ENCODE measurements at places on chromosomes 2 and 18.

GRCh38 chr2:104158191-104158590 is 695.7 kb upstream of the POU3F3 start:
- no peak for DNase-seq

- no peak for DNase-seq
These were observed 87.0 kb downstream of the SPHKAP start for GRCh38 chr2:228094377-228094921.

GRCh38 chr2:228268756-228269155 is 87.3 kb upstream of the SPHKAP start:
- DNase-seq, result no peak

DNA sequence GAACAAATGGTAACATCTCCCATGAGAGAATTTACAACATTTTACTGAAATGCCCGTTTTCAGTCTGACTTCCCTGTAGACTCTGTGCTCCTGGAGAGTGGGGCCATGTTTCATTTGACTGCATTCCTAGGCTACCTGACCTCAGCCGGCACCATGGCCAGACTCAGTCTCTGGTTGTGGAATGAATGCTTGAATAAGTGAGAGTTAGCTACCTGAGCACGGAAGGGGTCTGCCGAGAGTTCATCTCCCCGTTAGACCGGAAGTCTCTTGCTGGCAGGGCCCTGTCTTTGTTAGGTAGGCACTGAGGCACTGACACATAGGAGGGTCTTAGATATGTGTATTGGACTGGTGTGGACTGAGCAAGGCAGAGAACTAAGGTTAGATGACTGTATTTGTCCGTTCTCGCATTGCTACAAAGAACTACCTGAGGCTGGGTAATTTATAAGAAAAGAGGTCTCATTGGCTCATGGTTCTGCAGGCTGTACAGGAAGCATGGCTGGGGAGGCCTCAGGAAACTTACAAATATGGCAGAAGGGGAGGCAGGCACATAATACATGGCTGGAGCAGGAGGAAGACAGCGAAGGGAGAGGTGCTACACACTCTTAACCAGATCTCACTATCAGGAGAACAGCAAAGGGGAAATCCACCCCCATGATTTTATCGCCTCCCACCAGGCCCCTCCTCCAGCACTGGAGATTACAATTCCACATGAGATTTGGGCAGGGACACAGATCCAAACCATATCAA is 271.2 kb downstream of the GLI2 start:
- DNase-seq, result no peak

- DNase-seq, result no peak
These were observed 4.7 kb upstream of the ITSN2 start for GRCh38 chr2:24365051-24365450.

DNA sequence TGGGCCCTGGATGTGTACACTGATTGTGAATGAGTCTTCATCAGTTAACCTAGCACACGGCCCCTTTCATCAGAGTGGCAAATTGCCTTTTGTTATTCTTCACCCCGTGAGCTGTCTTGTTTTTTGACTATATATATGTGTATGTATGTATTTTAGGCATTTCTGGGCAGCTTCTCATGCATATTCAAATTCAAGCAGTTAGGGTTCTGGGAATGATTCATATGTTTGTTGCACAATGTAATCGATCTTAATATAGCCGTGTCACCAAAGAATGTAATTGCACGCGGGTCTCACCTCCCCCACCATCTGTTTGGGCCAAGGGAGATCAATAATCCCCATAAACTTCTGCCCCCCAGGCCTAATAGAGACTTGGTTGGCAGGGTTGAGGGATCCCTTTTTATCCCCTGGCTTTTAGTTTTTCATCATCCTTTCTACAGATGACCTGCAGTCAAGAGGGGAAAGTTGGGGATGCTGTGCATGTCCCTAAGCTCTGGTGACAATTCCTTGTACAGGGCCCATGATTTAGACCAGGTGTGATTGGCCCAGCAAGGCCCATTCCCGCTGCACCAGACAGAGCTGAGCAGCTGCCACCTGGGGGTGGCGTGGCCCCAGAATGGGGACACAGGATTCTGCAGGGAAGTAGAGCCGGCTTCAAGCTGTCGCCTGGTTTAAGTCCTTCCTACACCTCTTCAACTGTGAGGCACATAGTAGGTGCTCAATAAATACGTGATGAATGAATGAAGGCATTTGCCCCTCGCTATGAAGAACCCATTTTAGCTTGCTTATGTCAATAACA is 19.2 kb downstream of the KCNF1 start:
- DNase-seq, result no peak

DNA sequence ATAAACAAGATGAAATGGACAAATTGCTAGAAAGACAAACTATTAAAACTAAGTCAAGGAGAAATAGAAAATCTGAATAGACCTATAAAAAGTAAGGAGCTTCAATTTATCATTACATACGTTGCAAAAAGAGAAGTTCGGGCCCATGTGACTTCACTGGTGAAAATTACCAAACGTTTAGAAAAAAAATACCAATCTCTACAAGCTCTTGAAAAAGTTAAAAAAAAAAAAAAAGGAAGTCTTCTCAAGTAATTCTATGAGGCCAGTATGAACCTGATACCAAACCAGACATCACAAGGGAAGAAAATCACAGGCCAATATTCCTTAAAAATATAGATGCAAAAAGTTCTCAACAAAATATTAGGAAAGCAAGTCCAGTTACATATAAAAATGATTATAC is 20.2 kb upstream of the ACVR2A start:
- no peak for DNase-seq

GRCh38 chr2:75607988-75608683 is 38.4 kb upstream of the MRPL19 start:
- DNase-seq, result no peak

- DNase-seq, result no peak
These were observed 16.6 kb downstream of the SLC35F5 start for GRCh38 chr2:113739849-113740248.

GRCh38 chr2:46488389-46488788 is 9.0 kb downstream of the TMEM247 start:
- DNase-seq, result no peak

- no peak for DNase-seq
These were observed 16.9 kb downstream of the DAW1 start for GRCh38 chr2:227888289-227888688.

GRCh38 chr2:45585267-45585861 is 25.7 kb downstream of the SRBD1 start:
- DNase-seq, result no peak

DNA sequence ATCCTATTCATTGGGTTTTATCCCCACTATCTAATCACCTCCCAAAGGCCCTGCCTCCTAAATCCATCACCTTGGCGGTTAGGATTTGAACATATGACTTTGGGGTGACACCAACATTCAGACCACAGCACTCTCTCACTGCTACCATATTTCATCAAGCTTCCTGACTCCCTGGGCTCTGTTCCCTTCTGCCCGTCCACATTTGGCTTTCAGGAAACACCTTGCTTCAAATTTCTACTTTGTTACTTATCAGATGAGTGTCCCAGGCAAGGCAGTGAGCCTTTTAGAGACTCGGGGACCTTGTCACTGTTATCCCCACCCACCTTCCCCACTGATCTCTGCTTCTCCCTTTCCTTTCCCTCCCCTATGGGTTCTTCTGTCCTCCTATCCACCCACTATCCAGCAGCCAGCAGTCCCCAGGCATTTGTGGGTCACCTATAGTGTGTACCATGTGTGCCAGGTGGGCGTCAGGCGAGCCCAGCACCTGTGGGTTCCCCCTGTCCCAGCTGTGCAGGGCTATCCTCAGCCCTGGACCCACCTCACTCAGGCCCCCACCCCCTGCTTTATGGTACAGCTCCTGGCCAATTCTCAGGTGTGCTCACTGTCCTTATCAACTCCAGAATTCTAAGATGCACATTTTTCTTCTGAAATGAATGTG is 230.9 kb downstream of the LOXHD1 start:
- DNase-seq, result no peak

- no peak for DNase-seq
These were observed 3.0 kb upstream of the SIX3 start for GRCh38 chr2:44938287-44939105.

GRCh38 chr2:3494984-3495666 is 24.2 kb downstream of the ADI1 start:
- no peak for DNase-seq

- no peak for DNase-seq
These were observed 27.4 kb downstream of the EVX2 start for GRCh38 chr2:176056406-176056805.

GRCh38 chr2:26870585-26871095 is 22.7 kb downstream of the DPYSL5 start:
- DNase-seq, result no peak

GRCh38 chr2:85246348-85246747 is 81.4 kb downstream of the TGOLN2 start:
- DNase-seq, result no peak

- no peak for DNase-seq
These were observed 1488.0 kb upstream of the CELF4 start for GRCh38 chr18:39053571-39053970.

DNA sequence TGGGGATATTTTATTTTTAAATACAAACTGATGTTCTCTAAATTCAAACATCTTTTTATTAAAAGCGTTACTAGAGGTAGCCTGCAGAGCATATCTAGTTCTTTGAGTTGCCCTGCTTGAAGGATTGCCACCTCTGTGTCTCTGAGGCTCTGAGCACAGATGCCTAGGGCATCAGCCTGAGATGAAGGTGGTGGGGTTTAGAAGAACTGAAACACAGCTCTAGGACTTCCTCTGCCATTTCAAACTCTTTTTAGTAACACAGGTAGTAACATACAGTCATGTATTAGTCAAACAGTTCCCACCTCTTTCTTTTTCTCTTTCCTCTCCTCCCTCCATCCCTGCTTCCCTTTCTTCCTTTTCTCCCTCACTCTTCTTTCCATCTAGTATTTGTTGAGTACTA is 57.6 kb downstream of the TTC21B start:
- DNase-seq, result no peak

DNA sequence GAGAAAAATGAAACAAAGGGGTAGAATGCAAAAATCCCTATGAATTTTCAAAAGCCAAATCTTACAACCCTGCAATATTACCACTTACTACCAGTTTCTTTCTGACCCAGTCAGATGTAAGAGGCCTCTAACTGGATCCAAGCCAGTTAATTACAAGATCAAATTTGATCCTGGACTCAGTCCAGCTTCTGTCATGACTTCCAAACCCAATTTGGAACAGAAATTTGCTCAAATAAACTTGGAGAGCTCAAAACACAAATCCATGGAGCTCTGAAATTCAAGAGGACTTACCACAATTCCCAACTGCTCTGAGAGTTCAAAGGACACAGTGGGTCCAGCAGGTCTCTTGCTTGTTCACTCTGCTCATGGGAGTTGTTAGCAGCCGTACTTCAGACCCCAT is 1271.7 kb upstream of the SLC39A10 start:
- no peak for DNase-seq

GRCh38 chr18:36813824-36814223 is 15.0 kb downstream of the TPGS2 start:
- DNase-seq, result no peak

DNA sequence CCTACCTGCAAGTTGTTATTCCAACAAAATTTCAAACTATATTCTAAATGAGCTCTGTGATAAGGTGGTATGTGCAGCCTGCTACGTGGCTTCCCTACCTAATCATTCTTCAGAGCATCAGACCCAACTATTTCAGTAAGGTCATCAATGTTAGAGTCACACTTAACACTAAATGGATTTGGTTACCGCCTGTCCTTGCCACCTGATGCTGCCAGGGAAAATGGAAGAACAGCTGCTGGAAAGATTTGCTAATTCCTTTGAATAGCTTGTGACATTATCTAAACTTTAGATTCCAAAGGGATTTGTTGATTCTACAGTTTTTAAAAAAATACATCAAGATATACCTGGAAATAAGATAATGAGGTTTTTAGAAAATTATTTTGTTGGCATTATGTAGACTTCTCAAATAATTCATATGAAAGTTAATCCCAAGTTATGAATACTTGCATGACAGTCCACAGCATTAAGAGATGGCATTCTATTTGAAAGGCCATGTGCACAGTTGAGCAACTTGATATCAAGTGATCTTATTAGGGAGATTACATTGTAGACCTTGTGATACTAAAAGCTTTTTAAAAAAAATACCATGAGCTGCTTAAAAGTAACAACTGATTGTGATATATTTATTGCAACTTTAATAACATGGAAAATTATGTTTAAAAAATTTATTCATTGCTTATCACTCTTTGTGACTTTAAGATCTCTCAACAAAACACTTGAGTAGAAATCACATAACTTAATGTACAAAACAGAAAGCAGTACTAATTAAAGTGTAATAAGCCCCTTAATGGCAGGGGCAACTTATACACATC is 98.3 kb upstream of the UGP2 start:
- DNase-seq, result no peak

- no peak for DNase-seq
These were observed 11.1 kb downstream of the CAVIN2 start for GRCh38 chr2:191835539-191836350.

GRCh38 chr2:28505361-28505760 is 9.5 kb downstream of the PLB1 start:
- no peak for DNase-seq

- no peak for DNase-seq
These were observed 85.2 kb downstream of the HS1BP3 start for GRCh38 chr2:20565623-20566236.

- no peak for DNase-seq
These were observed 84.7 kb upstream of the PELI1 start for GRCh38 chr2:64228918-64229317.

DNA sequence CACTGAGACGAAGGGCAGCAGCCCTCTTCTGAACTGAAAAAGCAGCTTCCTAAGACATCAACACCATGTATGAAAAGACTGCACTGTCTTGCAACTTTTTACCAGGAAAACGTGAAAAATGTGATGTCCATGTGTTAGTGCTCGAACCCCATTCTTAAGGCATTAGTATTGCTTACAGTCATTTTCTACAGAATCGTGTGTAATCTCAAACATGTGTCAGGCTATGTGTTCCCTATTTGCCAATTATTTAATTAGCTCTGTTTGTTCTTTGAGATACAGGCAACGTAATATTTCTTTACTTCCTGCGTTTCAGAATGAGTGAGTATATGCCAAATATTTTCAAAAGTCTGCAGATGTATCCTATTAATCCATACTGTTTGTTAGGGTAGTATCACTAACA is 307.7 kb upstream of the CCDC68 start:
- DNase-seq, result no peak

DNA sequence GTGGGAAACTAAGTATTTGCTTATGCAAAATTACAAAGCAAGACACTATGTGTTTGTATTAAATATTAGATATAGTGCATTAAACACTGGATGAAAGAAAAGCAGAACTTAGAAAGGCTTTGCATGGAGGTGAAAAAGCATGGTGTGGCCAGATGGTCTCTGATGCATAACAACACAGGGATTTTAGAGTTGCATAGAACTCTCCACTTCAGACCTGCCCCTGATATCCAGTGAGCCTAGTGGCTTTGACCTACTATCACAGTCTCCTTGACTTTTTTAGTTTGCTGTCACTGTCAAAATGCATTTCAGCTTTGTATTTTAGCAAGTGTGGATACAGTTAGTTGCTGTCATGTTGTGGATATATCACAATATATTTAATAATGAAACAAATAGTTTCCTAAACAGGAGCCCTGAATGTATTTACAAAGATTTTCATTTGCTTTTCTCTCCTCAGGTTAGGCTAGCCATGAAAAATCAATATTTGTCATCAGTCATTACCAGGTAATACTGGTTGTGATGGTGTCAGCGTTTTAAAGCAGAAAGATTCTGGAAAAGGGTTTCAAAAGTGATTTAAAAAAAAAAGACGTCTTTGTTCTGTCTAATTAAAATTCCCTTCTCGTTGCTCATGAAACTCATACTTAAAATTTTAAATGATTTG is 5.2 kb downstream of the CSRNP3 start:
- no peak for DNase-seq

- no peak for DNase-seq
These were observed 129.3 kb upstream of the EPAS1 start for GRCh38 chr2:46167924-46168323.

- no peak for DNase-seq
These were observed 673.0 kb downstream of the ARHGAP15 start for GRCh38 chr2:143802242-143802641.

All from activated CD4-positive, alpha-beta T cell treated with anti-CD3 and anti-CD28 coated beads for 24 hours (primary cell).